IMR-90 (cell line): ENCODE measurements at places on chromosomes 2 and 18.

DNA sequence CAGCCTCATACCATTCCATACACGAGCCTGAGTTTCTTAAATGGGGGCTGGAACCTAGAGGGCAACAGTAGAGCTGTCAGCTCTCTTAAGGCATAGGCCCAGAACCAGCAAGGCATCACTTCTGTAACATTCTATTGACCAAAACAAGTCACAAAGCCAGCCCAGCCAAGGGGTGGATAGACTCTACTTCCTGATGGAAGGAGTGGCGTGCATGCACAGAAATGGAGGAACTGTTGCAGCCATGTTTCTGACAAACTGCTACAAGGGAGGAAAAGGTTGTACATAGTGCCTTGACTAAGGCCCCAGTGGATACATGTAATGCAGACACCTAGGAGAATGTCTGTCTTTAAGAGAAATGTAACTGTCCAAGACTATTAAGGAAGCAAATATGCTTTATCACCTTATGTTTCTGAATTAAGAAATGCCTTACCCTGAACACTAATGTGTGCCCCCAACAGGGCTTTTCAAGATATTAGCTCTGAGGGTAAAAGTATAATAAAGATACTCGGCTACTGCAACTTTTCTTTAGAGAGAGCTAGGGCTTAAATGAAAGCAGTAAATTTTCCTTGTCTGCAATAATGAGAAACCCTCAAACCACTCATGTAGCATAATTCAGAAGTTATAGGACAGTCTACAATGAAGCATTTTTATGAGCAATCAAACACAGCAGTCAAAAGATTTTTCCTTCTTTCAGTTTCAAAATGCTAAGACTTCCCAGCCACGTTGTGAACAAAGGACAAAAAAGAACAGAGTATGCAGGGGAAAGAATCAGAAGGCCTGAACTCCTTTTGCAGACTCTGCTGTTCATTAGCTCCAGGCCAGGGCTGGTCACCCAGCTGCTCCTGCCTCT, 35.1 kb upstream of the CDC42EP3 start:
- DNase-seq = no peak

DNA sequence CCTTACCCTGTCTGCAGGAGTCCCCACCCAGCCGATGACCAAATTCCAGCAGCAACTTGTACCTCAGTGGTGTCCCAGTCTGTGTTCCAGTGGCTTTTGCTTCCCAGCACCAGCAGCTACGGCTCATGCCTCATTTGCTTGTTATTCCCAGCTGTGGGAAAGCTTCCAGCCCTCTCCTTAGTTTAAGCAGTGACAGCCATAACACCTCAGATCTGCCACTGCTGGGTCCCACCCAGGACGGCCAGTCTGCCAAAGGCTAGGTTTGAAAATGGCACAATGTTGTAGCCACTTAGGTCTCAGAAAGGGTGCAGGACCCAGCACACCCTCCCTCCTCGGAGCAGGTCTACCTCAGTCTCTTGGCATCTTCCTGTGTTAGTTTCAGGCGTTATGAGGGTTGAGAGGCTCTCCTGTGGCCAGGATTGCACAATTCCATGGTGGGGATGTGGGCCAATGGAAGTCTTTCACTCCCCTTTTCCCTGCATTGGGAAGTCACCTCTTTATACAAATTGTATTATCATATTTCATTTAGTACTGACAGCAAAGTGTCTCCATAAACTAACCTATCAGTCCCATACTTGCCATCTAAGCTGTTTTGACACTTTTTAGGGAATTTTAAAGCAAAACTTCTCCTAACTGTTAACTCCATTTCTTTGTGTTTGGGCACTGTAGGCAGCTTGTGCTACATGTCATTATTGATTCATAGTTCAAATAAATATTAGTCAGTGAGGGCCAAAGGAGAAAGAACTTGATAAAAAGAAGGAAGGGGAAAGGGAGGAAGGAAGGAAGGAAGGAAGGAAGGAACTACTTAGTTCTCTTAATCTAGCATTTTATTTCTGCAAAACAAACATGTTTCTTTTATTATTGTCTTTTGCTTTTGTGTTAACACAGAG, 62.9 kb upstream of the FAM110C start:
- DNase-seq = no peak

DNA sequence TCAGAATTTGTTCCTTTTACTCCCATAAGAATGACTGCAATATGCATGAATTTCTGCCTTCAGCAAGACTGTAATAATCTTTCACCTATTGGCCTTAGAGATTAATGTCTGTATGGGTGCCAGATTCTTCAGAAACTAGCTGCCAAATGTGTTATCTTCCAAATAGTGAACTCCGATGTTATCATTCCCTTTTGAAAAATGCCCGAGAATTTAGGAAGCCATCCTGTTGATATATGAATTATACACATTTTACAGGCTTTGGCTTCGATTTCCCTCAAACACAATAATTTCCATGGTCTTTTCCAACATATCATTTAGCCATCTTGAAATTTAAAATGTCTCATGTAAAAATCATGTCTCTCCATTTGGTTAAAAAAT, 101.5 kb downstream of the ZNF521 start:
- no peak for DNase-seq

- DNase-seq = no peak
These were observed 119.6 kb downstream of the B3GNT2 start for GRCh38 chr2:62315476-62315875.

DNA sequence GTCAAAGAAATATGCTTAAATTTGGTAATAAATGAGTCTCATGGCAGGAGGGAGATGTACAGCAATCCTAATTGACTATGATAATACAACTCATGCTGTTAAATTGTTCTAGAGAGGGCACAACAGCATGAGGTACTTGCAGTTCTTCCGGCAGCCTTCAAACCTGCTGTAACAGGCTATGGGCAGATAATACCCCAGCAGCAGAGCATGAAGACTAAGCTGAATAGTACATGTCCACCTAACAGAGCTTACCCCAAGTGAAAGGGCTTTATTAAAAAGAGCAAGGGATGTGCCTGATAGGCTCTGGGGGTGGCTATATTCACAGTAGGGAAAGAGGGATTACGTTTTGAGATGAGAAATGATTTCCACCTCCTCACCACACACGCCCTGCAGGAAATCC, 28.9 kb downstream of the MRO start:
- no peak for DNase-seq

DNA sequence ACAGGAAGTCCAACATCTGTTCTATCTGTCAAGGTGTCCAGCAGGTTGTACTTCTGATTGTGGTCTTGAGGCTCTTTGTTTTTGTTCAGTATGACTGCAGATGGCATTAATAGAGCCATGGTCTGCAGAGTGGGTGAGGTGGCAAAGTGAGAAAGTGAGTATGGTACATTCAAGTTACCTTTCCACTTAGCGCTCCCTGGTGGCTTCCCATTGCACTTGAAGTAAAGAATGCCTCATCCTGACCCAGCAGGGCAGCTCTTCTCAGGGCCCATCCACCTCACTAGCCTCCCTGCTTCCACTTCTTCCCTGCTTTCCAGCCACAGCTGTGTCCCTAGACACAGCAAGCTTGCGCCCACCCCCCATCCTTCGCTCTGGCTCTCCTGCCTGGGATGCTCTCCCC, 148.0 kb upstream of the ALPP start:
- peak; percentile 17 for DNase-seq

DNA sequence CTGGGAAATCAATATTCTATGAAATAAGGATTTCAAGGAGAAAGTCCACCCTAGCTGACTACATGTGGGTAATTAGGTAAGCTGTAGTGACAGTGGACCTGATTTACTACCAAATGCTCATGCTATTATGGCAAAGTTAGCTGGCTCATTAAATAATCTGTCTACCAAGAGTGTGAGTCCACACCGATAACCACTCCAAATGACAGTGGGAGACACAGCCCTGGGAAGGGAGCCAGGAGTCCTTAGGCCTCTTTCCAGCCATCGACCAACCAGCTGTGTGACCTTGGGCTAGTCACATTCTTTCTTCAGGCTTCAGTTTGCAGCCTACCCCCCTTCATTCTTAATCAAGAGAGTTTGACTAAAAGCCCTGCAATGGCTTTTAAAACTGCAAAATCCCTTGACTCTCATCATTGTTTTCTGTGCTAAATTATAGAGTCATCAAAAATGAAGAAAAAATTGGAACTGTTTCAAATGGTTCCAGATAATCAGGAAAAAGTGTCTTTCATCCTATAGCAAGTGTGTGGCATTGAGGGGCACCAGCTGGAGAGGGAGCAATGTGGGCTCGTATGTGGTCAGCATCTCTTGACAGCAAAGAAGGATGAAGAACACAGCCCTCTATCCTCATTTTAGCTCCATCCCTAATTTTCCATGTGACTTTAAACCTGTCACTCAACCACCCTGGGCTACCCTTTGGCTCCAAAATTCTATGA, 45.6 kb upstream of the SLC14A2 start:
- DNase-seq = no peak

DNA sequence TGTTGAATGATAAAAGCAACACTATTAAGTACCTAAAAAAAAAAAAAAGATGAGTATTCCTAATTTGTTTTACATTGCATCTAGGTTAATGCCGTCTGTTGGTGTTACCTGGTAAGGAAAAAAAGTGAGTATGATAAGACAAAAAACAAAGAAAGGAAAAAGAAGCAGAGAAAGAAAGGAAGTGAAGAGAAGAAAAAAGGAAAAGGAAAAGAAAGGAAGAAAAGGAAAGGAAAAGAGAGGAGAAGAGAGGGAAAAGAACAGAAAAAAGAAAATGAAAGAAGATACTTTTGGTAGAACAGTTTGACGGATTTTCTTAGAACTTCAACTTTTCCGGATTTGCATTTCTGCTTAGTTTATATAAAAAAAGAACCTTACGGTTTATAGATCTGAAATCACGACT, 387.9 kb downstream of the METTL4 start:
- no peak for DNase-seq

GRCh38 chr2:228458364-228458763, 276.9 kb upstream of the SPHKAP start:
- no peak for DNase-seq

DNA sequence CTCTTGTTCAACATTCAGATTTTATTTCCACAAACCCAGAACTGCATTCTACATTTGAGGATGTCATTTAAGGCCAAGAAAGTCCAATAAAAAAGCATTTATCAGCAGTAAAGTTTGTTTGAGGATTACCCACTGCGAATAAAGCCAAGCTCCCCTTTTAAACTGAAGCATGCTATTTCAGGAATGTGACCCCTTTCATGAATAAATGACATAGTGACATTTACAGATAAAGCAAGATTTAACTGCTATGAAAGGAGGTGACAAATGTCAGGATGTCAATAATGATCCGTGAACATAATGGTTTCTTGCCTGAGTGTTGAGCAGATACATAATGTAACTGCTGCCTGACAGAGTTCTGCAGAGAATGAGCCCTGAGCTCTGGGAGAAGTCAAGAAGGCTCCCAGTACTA, 146.3 kb downstream of the TDRD15 start:
- no peak for DNase-seq

GRCh38 chr2:157760949-157761348, 115.2 kb downstream of the ACVR1 start:
- DNase-seq = no peak

GRCh38 chr2:70083344-70084156, 3.7 kb upstream of the PCBP1 start:
- DNase-seq = peak; percentile 70

- no peak for DNase-seq
These were observed 63.2 kb downstream of the PLCL1 start for GRCh38 chr2:197867624-197868023.

DNA sequence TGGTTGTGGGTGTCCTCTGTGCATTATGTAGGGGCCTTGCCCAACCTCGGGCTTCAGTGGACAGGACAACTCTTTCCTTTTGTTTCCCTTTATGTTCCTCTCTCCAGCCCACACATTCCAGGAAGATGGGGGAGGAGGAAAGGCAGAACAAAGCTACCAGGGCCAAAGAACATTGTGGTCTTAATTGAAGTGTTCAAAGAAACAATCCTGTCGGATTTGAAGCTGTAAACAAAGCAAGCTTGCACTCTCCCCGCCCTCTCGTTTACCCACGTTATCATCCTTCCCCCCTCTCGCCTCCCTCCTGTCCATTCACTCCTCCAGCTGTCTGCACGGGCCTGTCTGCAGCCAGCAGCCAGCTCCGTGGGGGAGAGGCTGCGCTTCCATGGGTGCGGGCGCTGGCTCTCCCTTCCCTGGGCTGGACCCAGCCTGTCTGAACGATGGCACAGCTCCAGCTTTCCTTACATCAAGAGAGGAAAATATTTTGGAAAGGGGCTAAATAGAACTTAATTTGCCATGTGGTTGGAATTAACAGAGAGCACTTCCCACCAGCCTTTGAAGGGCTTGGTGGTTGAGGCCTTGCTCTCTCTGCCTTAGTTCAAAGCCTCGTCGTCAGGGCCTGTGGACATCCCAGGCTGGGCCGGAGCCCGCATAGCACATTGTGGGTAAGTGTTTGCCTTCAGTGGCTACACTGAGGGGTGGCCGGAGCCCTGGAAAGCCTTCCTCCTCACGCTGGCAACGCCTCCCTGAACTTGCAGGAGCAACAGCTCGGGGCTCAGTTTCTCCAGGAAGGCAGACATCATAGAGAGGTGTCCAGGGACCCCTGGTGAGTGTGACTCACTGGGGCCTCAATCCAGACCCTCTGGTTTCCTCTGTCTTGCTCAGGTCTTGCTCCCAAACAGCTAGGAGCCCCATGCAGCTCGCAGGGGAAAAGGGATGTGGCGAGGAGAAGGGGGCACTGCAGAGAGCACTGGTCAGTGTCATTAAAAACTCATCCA, 60.6 kb upstream of the HS6ST1 start:
- DNase-seq = peak; percentile 37

GRCh38 chr18:55128437-55128836, 169.2 kb upstream of the CCDC68 start:
- no peak for DNase-seq

GRCh38 chr2:229927817-229928321, 5.6 kb downstream of the FBXO36 start:
- peak; percentile 71 for DNase-seq

- no peak for DNase-seq
These were observed 7.6 kb upstream of the TMEM185B start for GRCh38 chr2:120230515-120231471.

DNA sequence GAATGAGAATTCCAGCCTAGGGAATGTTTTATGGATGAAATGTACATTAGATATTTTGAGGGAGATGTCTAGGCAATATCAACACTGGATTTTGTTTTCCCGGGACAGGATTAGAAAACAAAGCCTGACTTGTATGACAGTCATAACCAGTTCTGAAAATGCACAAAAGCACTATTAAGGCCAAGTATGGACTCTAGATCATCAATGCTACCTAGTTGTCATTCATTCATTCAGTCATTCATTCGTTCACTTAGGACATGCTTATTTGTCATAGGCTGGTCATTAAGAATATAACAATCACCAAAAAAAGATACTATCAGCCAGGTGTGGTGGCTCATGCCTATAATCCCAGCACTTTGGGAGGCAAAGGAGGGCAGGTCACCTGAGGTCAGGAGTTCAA, 511.2 kb downstream of the CMPK2 start:
- no peak for DNase-seq

GRCh38 chr2:27126252-27126710, 2.7 kb downstream of the ABHD1 start:
- DNase-seq = no peak

- DNase-seq = no peak
These were observed 18.8 kb upstream of the ALPI start for GRCh38 chr2:232437195-232437571.
